NCI-H510A (cell line): ENCODE measurements at places on chromosomes 11 and 22.

- no peak for DNase-seq
Measured at GRCh38 chr11:69663326-69663725, 11.8 kb downstream of the LTO1 start.

DNA sequence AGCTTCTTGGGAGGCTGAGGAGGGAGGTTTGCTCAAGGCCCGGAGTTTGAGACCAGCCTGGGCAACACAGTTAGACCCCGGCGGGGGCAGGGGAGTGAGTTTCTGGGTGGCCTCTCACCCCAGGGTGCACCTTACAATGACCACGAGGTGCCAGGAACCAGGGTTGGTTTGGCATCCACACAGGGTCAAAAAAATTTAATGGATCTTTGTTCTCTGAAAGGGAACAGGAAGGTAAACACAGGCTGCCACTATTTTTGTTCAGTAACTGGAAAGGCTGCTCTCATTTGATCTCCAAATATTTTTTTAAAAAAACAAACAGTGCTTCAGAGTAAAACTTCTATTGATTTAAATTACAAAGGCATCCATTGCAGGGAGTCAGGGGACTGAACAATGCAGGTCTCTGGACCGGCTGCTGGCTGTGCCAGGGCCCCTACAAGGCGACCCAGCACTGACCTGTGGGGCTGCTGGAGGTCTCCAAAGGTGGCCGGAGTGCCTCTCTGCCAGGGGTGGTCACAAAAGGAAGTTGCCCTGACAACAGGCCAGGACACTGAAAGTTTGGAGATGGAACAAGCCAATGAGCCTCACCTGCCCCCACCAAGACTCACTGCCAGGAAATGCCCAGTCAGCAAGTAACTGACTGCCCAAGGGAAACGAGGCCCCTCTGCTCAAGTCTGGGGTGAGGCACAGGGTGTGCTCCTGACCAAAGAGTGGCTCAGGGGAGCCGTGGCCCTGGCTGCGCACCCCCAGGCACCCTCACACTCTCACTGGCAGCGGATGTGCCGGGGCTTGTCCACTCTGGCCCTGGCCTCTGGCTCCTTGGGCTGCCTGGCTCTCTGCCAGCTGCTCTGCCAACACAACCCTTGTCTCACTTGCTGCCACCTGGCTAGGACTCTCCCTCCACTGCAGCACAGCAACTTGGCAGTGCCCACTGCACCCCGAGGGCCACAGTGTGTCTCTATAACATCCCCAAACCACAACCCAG lies 51.8 kb downstream of the ARFGAP3 start:
- DNase-seq: no peak

GRCh38 chr11:113781682-113782081 lies 2.1 kb downstream of the CLDN25 start:
- DNase-seq: no peak

- DNase-seq: no peak
Measured at GRCh38 chr11:112744041-112744440, 217.2 kb upstream of the NCAM1 start.

DNA sequence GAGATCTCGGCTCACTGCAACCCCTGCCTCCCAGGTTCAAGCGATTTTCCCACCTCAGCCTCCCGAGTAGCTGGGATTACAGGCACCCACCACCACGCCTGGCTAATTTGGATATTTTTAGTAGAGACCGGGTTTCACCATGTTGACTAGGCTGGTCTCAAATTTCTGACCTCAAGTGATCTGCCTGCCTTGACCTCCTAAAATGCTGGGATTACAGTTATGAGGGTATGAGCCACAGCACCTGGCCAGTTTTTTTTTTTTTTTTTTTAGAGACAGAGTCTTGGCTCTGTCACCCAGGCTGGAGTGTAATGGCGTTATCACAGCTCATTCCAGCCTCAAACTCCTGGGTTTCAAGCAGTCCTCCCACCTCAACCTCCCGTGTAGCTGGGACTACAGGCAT lies 54.9 kb upstream of the PRR5 start:
- DNase-seq: no peak

DNA sequence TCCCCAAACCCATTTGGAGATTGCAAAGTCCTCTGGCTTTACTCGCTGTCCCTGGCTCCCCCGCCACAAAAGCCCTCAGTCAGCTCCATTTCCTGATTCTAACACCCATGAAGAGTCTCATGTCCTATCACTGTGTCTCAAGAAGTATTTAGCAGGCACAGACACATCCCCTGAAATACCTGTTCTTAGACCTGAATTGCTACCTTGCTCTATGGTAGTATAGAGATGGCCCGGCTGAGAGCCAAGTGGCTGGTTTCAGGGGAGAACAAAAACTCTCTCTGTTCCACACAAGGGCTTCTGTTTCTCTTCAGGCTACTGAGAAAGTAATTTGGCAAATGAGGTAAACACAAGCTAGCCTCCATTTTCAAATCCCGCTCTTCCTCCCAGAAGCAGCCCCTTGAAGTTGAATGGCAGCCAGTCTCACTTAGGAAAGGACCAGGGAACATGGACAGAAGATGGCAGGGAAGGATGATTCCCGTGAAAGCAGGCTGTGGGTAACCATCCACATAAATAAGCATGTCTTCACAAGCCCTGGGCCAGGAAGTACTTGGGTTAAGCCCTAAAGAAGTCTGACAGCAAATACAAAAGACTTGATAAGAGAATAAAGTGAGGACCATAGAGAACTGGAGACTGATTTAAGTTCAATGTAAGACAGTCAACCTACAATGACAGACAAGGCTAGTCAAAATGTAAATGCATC lies 137.8 kb downstream of the C11orf58 start:
- DNase-seq: no peak

- DNase-seq: no peak
Measured at GRCh38 chr22:27723158-27723557, 78.4 kb downstream of the MN1 start.

DNA sequence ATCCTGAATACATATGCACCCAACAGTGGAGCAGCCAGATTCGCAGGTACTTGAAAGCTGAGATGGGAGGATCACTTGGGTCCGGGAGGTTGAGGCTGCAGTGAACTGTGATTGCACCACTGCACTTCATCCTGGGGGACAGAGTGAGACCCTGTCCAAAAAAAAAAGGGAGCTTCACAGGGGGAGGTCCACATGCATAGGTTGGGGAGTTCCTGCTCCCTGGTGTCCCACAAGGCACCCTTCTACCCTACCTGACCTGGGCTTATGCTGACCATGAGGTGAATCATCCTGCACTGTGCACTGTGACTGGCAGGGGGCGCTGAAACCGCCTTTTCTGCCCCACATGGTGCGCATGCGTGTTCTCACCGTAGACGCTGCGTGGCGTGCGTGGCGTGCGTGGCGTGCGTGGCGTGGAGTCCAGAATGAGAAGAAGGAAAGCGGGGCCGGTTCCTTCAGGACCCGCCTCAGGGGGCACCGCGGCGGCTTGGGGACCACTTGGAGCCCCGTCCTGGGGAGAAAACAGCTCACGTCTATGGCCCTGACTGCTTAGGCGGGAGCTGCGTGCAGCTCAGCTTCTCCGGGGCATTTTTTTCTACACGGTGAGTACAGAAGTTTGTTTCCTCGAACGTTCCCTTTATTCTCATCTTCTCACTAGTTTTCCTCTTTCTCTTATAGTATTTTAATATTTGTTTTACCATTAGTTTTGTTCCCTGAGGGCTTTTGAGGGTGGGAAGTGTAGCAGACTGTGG lies 116.6 kb upstream of the GRK3 start:
- peak; percentile 44 for DNase-seq

DNA sequence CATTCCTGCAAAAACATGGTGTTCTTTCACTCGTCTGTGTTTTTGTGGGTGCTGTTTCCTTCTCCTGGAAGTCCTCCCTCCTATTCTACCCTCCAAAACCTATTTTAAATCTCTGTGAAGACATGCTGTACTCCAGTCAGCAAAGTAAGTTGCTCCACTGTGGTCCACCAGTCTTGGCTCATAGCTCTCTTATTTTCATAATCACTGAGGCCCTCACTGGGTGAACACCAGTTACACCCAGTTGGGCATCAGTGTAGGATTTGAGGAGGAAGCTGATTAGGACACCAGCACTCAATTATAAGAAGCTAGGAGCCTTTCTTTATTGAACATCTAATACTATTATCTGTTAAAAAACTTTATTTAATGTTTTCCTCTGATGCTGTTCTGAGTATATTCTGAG lies 23.9 kb upstream of the EED start:
- no peak for DNase-seq
